GM23248 (cell line): ENCODE measurements at places on chromosomes 2 and 18.

DNA sequence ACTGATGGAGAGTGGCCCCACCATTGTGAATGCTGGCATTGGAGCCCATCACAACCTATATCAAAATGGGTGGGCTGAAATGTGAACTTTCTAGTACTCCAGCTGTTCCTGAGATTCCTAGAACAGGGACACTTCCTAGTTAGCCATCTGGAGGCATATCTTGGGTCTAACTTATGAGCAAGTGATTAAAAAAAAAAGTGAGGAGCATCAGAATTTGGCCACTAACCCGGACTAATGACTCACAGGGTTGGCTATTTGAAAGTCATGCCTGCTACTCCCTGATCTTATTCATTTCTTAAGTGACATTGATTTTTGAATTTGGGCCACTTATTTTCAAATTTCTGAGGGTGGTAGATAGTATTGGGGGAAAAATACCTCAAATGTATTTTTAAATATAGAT is 216.6 kb downstream of the HRH4 start:
- DNase-seq: peak; percentile 79

GRCh38 chr2:32496662-32497061 is 131.2 kb upstream of the TTC27 start:
- DNase-seq: no peak

DNA sequence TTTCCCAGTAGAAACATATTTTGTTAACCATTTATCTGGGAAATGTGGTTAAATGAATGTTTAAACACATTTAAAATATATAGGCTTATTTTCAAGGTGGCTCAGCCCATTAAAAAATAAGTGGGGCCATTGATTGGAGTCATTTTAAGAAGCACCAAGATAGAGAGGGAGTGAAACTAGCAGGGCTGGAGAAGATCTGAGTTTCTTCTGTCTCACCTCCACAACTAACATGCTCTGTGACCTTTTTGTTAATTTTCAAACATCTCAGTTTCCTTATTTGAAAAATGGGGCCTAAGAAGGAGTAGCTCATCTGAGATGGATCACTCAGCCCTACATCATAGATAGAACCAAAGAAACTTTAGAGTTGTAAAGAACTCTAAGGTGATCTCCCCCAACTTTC is 254.8 kb downstream of the KCNS3 start:
- no peak for DNase-seq

GRCh38 chr2:8680822-8681760 is 765 bp upstream of the ID2 start:
- peak; percentile 98 for DNase-seq

DNA sequence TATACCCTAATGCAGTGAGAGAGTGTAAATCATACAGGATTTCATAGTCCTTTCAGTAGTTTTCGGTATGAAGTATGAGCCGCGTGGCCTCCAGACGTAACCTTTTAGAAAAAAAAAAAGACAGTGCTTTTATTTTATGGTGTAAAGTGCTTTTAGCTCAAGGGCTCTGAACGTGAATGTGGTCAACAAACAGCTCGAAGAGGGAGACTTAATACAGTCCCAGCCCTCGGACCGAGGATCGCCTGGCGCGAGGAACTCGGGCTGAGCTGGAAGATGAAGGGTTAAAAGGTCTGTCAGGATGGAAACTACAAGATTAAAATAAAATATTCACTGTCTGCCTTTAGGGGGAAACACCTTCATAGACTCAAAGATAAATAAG is 4.0 kb upstream of the BCL11A start:
- DNase-seq: no peak

DNA sequence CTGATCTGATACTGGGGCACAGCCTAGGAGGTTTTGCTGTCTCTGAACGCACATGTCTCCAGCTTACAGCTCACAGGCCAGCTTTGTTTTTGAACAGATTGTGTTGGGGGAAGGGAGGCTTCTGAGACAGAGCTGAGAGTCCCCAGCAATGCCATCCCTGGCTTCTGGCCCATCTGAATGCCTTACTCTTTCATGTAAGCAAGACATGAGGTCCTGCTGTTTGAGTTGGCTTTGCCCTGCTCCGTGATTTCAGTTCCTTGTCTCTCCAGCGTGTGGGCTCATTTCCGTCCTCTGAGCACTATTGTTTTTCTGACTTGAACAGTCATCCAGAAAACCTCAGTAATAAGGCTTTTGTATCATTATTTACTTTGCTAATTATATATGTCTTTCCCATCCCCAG is 194.9 kb upstream of the TNP1 start:
- peak; percentile 62 for DNase-seq
